ENCODE measurements at places on chromosomes 7 and 10.
A peak's percentile ranks its signal among the peaks of the same experiment; 100 is the strongest.

- DNase-seq, result no peak
These were observed 147.3 kb upstream of the PCBD1 start for GRCh38 chr10:71035511-71036296.

- no peak for DNase-seq
These were observed 40.3 kb downstream of the SGCE start for GRCh38 chr7:94615666-94616065.

GRCh38 chr10:61985715-61986114 lies 84.2 kb downstream of the ARID5B start:
- DNase-seq, result no peak

DNA sequence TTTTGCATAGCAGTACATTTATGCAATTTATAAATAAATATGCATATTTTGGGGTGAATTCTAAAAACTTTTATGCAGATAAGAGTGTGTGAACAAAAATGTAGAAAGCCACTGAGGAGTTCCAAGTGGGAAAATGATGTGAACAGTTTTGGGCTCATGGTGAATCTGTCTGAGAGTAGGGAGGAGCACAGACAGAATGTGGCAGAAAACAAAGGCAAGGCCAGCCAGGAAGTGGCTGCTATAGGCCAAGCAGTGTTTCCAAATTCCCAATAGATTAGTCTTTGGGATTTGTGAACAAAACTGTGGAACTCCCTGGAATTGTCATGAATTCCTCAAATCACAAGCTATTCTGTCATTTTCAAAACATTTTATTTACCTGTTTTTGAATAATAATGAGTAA lies 73.6 kb upstream of the AMPH start:
- no peak for DNase-seq

DNA sequence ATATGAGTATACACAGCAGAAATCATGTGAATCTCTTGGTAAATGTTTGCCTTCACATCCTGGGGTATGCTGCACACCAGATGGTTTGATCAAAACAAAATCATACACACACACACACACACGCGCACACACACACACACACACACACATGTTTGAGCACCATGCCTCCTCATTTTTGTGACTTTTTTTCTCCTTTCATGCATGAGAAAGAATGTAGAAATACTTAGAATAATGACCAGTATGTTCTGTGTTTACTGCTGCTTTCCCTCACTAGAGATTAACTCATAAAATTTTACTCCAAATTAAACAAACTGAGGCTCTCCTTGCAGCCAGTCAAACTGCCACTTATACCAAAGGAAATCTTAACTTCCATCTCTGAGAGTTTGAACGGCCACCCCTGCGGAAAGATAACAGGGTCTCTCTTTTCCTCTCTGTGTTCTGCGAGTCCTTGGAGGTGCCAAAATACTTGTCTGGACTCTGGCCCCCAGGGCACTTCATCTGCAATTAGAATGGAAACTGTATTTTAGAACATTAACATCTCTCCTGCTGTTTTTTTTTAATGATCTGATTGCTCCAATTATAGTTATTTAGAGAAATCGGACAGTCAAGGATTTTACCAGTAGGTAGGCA lies 320.8 kb upstream of the NFE2L3 start:
- DNase-seq, result no peak

DNA sequence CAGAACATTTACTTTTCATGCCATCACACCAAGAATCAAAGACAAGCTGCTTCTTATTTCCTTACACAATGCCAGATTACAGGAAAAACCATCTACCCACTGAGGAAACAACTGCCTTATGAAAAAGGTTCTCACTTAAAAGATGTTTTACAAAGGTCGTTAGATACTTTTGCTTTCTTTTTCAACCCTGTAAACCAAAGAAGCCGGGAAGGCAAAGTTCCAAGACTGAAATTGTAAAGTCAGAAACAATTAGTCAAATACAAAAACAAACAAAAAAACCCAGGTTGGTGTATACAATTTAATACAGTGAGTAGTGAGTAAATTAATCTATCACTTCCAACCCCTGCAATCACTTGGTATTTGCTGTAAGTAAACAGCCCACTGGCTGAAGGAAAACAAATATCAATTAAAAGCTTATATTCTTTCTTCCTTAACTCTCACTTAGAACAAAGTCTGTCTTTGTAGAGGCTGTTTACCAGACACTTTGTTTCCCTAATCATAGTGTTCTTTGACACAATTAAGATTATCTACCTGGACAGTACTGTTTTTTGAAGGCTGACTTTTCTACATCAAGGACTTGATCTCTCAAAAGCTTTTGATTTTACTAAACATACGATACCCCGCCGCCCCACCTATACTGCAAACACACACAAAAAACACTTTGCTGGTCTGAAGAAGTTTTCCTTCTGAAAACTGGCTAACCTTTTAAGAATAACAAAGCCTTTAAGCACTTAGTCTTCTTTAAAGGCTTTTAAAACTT lies 18.1 kb downstream of the ERLIN1 start:
- no peak for DNase-seq

DNA sequence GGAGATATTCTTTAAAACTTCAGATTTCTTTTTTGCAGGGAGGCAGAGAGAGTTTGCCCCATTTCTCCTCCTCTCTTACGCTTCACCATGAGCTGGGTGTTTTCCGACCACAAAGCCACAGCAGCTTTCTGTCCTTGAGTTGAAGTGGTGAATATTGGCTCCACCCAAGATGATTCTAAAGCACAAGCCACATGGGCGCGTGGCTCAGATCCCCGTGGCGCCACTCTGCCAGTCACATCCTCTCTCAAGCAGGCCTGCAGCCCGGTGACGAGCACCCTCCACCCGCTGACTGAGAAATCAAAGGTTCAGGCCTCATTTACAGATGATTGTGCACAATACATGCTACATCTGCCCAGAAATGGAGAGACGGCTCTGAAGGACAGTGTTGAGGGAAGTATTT lies 27.6 kb upstream of the RNF32 start:
- DNase-seq, result peak; percentile 40

- no peak for DNase-seq
These were observed 18.9 kb upstream of the MYL7 start for GRCh38 chr7:44159824-44160630.

GRCh38 chr7:25597946-25598345 lies 369.7 kb upstream of the NPVF start:
- DNase-seq, result no peak

- no peak for DNase-seq
These were observed 1306.6 kb downstream of the XPNPEP1 start for GRCh38 chr10:108616559-108617285.

DNA sequence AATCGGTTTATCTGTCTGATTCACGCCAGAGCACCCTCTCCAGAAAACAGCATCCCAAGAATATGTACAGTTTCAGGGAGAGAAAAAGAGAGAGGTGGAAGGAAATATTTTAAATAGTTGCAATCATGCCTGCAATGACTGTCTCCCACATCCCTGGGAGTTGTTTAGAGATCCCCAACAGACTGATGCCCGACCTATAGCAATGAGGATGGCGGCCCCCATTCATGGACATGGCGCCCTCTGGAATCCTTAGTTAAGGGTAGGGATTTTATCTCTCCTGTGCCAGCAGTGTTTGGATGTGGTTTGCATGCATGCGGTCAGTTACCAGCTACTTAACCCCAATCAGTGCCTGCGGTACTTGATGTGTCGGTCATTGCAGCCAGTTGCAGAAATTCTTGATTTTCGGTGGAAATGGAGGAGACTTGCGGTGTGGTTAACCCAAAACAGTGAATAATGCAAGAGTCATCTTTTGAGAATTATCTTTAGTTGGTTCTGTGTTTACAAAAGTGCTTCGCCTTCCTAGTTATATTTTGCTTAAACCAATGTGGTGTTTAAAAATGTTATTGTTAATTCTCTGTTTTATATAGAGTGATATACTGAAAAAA lies 186.0 kb upstream of the TCF7L2 start:
- no peak for DNase-seq

- DNase-seq, result no peak
These were observed 194.6 kb upstream of the TMEM72 start for GRCh38 chr10:44716470-44717015.

DNA sequence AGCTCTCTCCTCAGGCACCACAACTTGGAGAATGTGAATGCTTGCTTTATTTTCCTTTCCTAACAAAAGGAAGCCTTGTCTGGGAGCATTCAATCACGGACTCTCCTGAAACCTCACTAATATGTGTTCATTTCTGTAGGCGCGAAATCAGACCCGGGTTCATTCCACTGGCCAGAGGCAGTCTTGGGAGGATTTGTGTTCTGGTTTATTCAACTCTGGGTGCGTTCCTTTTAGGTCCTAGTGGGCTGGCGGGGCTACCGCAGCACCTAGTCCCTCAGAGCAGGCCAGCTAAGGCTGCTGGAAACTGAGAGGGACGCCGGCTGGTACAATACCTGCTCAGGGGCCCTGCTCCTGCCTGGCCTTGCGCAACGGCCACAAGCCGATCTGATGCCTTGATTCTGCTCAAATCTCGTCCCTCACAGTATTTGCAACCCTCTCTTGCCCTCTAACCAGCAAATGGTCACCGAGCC lies 7.5 kb downstream of the HOXA4 start:
- DNase-seq, result no peak

GRCh38 chr7:155996718-155997280 lies 184.5 kb upstream of the SHH start:
- no peak for DNase-seq

- DNase-seq, result no peak
These were observed 249.9 kb downstream of the RNLS start for GRCh38 chr10:88333248-88333630.

- DNase-seq, result no peak
These were observed 24.1 kb downstream of the GBX1 start for GRCh38 chr7:151143261-151144015.

DNA sequence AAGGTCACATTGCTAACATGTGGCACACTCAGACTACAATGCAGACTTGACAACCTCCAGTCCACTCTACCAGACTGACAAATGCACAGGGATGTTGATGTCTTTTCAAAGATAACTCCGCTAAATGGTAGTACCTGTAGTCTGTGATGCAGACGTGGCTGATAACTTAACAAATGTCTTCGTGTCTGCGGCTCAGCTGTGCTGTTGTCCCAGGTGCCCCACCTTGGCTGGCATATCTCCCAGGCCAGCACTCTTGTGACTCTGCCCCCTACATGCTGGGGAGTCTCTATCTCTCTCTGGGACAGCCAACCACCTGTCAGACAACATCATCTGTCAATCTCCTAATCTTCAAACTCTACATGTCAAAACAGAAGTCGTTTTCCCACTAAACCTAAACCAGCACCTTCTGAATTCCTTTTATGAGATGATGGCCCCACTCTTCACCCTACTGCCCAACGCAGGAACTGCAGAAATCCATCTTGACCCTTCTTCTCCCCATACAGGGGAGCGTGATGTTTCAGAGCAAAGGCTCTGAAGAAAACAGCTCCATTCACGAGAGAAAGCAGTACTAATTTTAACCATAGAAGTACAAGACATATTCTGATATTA lies 156.4 kb downstream of the USP6NL start:
- no peak for DNase-seq

DNA sequence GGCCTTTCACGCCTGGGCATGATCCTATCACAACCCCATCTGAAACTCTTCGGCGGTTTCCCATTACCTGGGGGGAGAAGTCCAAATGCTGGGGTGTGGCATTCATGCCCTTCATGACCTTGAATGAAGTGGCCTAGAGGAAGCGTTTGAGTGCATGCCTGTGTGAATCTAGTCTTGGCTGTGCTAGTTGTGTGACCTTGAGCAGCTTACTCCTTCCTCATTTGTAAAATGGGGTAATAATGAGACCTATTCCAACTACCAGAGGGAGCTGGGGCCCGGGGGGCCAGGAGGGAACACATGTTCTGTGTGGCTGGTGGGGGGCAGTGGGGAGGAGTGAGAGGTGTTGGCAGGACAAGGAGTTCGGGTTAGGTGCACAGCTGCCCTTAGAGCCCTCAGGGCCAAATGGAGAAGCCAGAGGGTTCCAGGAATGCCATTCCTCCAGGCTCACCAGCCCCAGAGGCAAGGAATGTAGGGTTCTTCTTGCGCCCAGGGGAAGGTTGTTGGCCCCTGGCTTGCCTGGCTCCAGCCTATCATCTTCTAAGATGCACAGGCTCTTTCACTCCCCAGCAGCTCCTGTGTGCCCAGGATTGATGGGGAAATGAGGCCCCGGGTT lies 21.3 kb upstream of the TBRG4 start:
- no peak for DNase-seq

DNA sequence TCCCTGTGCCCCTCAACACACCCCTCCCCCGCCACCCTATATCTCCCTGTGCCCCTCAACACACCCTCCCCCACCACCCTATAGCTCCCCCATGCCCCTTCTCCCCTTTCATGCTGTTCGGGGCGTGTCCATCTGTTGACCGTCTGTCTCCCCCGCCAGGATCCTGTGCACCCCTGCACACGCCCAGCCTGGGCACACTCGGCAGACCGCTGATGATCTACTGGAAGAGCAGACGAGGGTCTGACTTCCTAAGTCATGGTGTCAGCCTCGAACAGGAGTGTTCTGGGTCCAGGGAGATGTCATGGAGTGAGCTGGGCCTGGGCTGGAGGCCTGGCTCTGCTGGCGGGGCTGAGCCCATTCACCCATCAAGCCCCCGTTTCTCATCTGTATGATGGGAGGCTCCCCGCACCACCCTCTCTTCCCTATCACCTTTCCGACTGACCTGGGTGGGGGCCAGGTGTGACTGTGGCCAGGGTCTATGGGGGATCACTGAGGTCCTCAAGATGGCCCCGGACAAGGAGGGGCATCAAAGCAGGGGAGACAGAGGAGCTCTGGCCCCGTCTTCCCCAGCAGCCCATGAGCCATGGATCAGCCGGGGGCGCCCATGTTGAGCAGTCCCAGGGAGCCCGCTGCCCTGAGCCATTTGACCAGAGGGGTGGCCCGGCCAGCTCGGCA lies 48.3 kb downstream of the PDGFA start:
- no peak for DNase-seq

DNA sequence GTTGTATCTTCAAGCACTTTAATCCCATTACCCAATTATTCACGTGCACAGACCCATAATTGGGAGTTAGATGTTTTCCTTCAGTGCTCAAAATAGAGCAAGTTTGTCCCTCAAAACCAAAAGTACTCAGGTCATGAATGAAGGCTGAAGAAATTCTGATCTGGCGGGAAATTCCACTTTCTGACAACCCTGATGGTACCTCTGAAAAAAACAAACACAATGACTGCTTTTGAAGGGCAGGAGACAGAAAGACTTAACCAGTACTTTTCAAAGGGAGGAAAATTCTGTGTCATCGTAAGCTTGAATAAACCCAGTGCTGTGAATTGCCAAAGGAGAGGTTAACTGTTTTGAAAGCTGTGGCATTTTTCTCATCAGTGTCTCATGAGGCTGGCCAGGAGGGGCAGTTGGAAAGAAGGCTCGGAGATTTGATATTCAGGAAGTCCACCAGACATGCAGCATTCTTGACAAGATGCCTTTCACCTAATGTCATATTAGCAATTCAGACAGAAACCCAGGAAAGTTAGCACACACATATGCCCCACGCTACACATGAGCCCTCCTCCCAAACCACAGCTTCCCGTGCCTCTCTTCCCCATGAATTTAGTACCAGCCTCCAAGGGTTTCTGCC lies 347.0 kb downstream of the KCNMA1 start:
- DNase-seq, result no peak

- DNase-seq, result no peak
These were observed 547.4 kb downstream of the PHTF2 start for GRCh38 chr7:78345979-78346378.

GRCh38 chr10:24239289-24240040 lies 30.5 kb downstream of the KIAA1217 start:
- DNase-seq, result no peak
